Neural crest cell (in vitro differentiated cells): ENCODE measurements at places on chromosomes 7 and 10. TPM values are rescaled to one million over a fixed set of nuclear protein-coding genes. Genes with fewer than 3 reads are reported as not detected.

- peak overlapping the region; percentile 90 for H3K4me3 ChIP-seq
- H3K36me3 ChIP-seq, result no peaks in the 10 kb centered on the region
- no peak for DNase-seq
- H3K27ac ChIP-seq, result no peak overlapping the region
- H3K4me1 ChIP-seq, result peaks cover 46% of the 10 kb centered on the region
- H3K27me3 ChIP-seq, result peaks cover 65% of the 10 kb centered on the region
These were observed 25.0 kb downstream of the ABLIM1 start for GRCh38 chr10:114632869-114633715.

DNA sequence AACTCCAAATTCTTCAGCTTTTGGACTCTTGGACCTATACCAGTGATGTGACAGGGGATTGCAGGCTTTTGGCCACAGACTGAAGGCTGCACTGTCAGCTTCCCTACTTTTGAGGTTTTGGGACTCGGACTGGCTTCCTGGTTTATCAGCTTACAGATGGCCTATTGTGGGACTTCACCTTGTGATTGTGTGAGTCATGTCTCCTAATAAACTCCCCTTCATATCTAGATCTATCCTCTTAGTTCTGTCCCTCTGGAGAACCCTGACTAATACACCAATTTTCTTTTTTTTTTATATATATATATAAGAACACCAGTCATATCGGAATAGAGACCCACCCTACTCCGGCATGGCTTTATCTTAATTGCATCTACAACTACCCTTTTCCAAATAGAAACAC is 166.8 kb downstream of the ETV1 start:
- peaks cover 5% of the 10 kb centered on the region for H3K36me3 ChIP-seq
- no peak for DNase-seq
- H3K27ac ChIP-seq, result no peak overlapping the region
- no peaks in the 10 kb centered on the region for H3K27me3 ChIP-seq
- H3K4me3 ChIP-seq, result no peak overlapping the region

DNA sequence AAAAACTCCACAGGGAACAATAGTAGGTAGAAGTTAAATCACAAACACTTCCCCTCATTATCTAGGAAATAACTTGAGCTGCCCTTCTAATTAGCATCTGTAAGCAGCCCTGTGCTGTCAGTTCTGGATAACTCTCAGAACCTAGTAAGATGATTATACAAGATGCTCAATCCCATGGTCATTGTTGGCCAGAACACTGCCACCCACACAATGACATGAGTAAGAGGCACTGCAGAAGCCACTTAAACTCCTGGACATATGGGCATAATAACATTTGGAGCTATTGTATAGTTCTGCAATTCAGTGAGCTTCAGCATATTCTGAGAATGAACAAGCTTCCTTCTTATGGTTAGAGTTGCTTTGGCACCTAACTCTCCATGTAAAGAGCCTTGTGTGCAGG is 153.8 kb downstream of the PLPP4 start:
- H3K36me3 ChIP-seq, result no peaks in the 10 kb centered on the region
- H3K4me1 ChIP-seq, result no peaks in the 10 kb centered on the region
- no peak overlapping the region for H3K27ac ChIP-seq
- peaks cover 44% of the 10 kb centered on the region for H3K27me3 ChIP-seq
- H3K4me3 ChIP-seq, result no peak overlapping the region

GRCh38 chr10:122387572-122387971 is 13.1 kb downstream of the PLEKHA1 start:
- peaks cover 3% of the 10 kb centered on the region for H3K36me3 ChIP-seq
- H3K27me3 ChIP-seq, result no peaks in the 10 kb centered on the region
- no peak overlapping the region for H3K4me3 ChIP-seq
- H3K4me1 ChIP-seq, result no peaks in the 10 kb centered on the region
- H3K27ac ChIP-seq, result no peak overlapping the region

- no peaks in the 10 kb centered on the region for H3K4me1 ChIP-seq
- no peak for DNase-seq
- H3K4me3 ChIP-seq, result no peak overlapping the region
- H3K36me3 ChIP-seq, result peaks cover 14% of the 10 kb centered on the region
These were observed 9.2 kb downstream of the ZNF800 start for GRCh38 chr7:127383123-127383835.

MYOF gene
- total RNA-seq, result 3.9 and 4.0 TPM in 2 replicates

RET gene
- 1.6 and 2.5 TPM in 2 replicates for total RNA-seq

OR2A12 gene
- total RNA-seq, result not detected in 2 replicates

PPP1R17 gene
- 1.2 and 1.4 TPM in 2 replicates for total RNA-seq
